ENCODE measurements at places on chromosomes 6 and 20.

DNA sequence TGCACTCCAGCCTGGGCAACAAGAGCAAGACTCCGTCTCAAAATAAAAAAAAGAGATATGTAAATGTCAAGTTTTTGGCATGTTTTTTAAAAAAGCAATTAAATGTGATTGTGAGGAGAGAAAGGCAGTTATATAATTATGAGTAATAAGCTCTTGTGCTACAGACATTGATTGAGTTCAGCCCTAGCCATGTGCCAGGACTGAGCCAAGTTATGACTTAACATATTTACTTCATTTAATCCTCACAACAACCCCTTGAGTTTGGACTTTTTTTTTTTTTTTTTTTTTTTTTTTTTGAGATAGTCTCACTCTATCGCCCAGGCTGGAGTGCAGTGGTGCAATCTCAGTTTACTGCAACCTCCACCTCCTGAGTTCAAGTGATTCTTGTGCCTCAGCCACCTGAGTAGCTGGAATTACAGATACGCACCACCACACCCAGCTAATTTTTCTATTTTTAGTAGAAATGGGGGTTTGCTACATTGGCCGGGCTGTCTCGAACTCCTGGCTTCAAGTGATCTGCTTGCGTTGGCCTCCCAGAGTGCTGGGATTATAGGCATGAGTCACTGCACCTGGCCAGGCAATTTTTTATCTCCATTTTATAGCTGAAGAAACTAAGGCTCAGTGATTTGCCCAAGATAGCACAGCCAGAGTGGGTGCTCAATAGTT is 15.0 kb upstream of the CSE1L start:
- no peak for DNase-seq

- DNase-seq: no peak
These were observed 117.5 kb downstream of the SOX4 start for GRCh38 chr6:21710908-21711627.

DNA sequence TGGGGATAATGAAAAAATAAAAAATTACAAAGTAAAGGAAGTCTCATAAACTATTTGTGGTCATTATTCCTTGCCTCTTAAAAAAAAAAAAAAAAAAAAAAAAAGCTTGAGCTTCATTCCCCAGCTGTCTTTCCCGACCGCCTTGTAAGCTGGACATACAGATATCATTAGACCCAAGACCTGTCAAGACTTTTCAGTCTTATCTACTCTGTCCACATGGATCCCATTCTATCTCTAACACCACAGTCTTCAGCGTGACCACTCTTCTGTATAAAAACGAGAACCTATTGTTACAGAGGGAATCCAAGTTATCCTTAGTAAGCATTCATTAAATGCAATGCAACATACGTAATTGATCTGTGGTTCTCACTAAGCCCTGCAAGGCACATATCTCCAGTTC is 423.5 kb downstream of the MEI4 start:
- DNase-seq: no peak

DNA sequence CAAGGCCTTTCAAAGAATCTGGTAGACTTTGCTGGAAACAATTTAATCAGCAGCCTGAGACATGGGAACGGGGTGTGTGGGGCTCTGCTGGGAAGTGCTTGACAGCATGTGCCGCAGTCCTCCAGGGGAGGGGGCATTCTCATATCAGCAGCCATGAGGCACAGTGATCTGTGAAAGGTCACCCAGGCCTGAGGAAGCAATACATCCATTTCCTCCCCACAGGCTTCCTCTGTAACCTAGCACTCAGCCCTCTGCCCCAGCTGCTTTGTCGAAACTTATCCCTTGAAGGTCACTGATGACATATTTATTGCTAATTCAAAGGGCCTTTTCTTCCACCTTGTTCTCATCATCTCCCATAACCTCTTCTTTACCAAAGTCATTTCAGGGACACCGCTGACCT is 103.3 kb downstream of the TNFAIP3 start:
- DNase-seq: no peak

DNA sequence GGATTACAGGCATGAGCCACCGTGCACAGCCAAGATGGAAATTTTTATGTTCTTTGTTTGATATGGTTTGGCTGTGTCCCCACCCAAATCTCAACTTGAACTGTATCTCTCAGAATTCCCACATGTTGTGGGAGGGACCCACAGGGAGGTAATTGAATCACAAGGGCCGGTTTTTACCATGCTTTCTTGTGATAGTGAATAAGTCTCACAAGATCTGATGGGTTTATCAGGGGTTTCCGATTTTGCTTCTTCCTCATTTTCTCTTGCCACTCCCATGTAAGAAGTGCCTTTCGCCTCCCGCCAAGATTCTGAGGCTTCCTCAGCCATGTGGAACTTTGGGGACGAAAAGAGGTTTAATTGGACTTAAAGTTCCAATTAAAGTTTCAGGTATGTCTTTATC is 14.6 kb downstream of the EEF1A1 start:
- DNase-seq: no peak

DNA sequence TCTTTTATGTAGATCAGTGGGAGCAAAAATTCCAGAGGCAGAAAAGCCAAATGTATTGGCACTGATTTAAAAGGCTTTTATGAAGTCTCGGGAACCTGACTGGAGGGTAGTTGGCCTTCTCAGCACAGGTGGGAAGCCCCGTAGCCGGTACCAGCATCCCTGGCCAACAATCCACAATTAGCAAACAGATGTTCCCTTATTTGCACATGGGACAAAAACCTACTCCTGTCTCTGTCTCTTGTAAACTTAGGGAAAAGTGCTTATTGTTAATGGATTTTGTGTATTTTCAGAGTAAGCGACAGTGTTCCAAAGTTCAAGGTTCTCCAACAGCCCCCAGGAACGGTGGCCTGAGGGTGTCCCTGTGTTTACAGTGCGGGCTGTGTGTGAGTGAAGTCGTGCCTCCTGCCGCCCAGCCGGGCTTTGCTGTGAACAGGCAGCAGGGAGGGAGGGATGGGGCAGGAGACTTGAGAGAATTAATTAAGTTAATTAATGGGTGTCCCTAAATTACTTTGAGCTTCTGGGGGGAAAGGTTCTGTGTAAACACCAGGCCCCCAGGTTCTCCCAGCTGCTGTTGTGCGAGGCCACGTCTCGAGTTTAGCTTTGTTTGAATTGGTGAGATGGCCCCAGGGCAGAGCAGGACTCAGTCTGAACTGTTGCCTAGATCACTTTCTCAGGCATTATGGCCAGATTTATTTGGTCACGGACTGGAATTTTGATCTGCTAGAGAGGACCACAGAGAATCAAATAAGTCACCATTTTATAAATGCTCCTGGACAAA is 3.9 kb downstream of the SYNJ2 start:
- DNase-seq: no peak

DNA sequence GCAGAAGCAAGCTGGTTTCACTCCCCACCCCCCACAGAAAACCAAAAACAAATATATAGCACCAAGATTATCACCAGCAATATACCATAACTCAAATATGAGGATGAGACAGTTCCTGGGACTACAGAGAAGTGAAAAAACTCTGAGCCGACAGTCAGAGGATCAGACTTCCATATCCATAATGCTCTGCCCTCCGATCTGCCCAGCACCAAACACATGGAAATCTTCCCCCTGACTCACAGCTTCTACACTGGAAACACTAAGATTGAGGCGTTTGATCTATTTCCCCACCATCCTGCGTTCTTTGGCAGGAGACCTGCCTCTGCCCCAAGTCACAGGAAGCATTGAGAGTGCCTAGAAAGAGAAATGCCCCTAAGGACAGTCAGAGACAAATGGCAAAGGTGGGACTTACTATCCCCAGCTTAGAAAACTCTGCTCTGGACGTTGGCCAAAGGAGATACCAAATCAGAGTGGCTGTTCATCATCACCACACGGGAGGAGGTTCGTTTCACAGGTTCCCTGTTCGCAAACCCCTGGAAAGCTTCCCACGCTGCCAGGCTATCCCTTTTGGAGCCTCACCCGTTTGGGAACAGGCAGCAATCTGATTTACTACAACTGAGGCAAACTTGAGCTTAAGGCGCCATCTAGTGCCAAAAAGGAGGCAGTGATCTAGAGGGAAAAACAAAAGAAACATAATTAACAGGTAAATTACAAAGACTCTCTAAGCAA is 48.7 kb upstream of the SRSF6 start:
- no peak for DNase-seq

DNA sequence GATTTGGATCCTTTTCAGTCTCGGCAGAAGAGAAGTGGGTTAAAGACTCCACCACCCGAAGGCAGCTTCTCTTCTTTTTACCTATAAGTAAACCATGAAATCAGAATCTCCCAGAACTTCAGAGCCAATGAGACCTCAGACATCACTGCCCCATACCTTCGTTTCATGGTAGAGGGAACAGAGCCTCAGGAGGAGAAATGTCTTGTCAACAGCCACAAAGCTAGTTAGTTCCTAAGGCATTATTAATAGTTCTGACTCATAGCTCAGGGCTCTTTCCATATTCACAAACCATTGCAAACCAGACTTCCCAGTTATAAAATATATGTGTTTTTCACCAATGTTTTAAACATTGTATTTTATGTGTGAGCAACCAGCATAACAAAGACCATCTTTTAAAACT is 118.7 kb upstream of the RIPOR2 start:
- no peak for DNase-seq

DNA sequence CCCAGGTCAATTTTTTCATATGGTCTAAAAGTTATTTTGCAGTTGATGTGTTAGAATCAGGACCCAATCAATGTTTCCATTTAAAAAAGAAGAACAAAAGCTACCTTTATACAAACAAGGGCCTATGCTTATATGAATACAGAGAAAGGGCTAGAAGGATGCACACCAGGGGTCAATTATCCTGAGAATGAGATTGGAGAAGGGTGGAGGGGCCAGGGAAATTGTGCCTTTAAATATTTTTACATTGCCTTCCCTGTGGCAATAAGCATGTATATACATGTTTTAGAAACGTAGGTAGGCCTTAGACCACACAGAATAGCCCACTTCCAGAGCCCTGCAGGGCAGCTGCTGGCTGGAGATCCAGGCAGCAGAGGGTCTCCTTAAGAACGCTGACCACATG is 12.7 kb downstream of the EXOC2 start:
- DNase-seq: no peak

GRCh38 chr6:77561768-77562314 is 91.0 kb upstream of the MEI4 start:
- no peak for DNase-seq

DNA sequence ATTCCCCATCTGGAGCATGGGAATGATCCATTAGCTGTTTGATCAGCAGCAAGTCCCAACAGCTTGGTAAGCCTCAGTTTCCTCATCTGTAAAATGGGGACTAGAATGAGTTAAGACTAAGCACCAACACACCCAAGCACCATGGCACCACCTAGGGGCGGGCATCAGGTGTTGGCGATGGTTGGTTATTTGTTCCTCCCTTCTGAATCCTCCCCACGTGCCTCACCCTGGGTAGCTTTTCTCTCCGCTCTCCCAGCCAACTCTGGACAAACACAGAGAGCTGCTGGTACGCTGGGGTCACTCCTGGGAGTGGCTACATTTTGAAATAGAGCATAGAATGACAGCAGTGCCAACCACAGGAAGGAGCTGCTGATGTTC is 13.3 kb upstream of the ITPR3 start:
- DNase-seq: no peak

GRCh38 chr6:160238761-160239751 is 19.6 kb downstream of the SLC22A2 start:
- DNase-seq: no peak

DNA sequence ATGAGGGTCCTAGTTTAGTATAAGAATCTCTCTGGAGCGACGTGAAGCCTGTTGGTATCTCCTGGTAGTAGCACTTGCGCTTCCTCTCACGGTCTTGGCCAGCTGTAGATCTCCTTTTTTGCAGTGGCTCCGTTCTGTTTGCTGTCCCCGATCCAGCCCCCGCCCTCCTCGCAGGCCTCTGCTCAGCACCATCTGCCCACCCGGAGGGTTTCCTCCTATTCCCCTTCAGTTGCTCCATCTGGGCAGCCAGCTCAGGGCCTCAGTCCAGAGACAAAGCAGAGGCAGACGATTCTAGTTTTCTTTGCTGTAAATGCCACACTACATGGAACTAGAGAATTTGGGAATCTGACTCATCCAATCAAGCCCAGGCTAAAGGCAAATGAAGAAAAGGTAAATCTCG is 126.6 kb downstream of the TIAM2 start:
- DNase-seq: no peak

DNA sequence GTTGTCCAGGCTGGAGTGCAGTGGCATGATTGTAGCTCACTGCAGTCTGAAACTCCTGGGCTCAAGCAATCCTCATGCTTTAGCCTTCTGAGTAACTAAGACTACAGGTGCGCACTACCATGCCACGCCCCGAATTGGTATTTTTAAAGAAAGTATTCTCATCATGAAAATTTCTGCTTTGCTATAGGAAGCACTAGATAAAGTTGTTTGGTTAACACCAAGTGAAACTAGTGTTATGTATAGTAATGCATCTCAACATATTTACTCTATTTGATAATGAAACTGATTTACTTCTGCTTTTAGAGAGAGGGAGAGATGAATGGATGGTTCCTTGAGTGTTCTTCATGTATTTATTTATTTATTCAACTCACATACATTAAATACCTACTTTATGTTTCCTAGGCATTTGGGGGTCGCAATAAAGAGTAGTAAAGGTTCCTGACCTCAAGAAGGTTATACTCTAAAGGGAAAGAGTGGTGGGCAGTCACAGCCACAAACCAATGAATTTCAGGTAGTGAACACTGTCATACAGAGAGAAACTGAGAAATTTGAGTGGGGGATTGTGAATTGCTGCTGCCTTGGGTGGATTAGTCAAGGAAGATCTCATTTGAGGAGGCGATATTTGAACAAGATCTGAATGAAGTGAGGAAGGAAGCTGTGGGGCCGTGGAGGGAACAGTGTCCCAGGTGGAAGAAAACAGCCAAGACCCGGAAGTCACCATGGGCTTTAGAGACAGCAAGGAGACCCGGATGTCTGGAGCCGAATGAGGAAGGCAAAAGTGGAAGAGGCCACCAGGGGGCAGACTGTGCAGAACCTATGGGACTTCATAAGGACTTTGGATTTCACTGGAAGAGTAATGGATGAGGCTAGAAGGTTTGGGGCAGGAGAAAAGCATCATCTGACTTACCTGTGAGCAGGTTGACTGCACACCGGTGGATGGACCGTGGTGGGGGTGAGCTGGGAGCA is 185.6 kb downstream of the TSHZ2 start:
- no peak for DNase-seq

DNA sequence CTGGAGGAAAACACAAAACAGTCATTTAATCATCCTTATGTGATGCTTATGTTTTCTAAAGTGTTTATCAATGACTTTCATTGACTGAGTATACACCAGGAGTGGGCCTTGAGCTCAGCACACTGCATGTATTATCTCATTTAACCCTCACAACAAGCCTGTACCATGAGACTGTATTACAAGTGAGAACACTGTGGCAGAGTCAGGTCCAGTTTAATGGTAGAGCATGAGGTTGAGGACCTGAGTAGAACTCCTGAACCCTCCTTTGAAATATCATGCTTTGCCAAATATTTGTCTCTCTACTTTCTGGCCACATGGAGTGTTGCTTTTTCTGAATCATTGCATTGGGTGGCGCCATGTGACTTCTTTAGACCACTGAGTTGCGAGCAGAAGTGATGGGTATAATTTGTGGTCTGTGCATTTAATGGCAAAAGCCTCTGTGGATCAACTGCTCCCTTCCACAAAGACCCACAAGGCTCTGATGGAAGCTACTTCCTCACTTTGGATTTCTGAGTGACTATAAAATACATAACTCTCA is 65.0 kb upstream of the SIRPG start:
- no peak for DNase-seq

- no peak for DNase-seq
These were observed 136.3 kb downstream of the LY86 start for GRCh38 chr6:6724539-6725467.

Measured in cortex of kidney (tissue), 1 donor.